Activated T-helper 1 cell treated with anti-CD3 and anti-CD28 coated beads, Interleukin-2, amount 50 U/mL, for 16 hours (primary cell): ENCODE measurements at places on chromosomes 2 and 18.

DNA sequence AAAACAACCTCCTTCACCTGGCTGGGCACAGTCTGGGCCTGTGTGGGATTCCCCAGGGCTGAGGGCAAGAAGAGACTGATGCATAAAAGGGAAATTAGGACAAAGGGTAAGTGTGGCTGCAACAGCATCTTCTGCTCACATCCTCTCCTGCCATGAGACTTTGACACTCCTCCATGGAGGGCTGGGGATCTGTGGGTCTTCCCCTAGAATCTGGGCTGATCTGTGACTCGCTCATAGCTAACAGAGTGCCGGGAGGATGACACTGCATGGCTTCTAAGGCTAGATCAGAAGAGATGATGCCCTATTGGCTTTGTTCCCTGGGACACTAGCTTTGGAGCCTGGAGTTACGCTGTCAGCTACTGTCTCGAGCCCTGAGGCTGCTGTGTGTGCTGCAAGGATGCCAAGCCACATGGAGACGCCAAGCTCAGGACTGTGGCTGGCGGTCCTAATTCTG is 24.3 kb downstream of the MOCOS start:
- DNase-seq, result no peak

DNA sequence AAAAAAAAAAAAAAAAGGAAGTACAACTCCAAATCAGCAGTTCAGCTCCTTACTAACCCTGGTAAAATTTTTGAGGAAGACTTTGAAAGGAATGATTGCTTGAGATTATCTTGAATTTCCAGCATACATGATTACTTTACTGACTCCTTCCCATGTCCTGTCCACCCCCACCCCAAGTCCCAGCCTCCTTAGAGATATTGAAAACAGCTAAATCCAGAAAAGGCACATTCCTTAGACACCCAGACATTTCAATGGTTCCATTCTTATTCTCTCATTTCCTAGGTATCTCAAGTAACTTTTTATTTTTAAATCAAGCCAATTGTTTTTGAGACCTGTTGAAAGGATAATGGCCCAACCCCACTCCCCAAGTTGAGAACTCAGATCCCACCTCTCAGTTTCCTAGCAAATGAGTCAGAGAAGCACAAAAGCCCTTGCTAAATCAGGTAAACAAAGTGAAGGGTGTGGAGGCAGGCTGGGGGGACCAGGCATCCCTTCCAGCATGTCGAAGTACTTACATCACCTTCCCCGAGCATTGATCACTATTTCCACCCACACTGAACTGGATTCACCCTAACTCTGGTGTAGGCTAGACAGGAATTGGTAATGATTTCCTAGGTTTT is 95.4 kb upstream of the FZD7 start:
- no peak for DNase-seq

- DNase-seq, result no peak
These were observed 122.5 kb downstream of the PLA2R1 start for GRCh38 chr2:159939946-159940345.

GRCh38 chr2:187382131-187382530 is 65.9 kb downstream of the CALCRL start:
- DNase-seq, result no peak

GRCh38 chr2:23122681-23123215 is 262.2 kb upstream of the KLHL29 start:
- DNase-seq, result no peak

DNA sequence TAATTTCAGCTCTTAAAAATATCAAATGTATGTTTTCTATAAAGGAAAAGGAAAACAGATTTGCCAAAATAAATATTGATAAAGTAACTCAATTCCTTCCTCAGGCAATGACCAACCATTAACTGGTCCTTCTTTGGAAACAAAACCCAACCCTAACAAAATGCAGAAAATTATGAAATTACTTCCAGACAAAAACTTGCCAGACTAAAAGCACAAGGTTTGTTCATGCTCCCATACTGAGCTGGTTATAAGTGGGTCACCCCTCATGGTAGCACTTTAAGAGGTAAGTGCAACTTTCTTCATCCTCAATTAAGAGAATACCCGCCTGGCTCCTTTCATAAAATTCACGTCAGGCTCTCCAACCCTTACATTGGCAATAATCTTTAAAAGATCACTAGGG is 31.1 kb upstream of the TTC32 start:
- no peak for DNase-seq

DNA sequence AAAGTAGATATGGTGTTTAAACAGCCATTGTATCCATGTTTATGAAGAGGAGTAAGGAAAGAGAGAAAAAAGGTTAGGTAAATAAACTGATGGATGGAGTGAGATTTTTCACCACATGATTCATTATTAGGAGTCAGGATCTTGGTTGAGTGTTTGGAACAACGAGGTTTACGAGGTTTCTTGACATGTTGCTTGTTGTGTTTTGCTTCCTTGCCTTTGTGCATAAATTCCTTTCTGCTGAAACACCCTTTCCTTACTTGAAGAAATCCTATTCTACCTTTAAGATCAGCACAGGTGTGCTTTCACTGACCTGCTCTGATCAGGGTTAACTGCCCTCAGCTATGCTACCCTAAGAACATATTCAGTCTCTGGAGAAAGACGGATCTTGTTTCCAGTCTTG is 66.6 kb downstream of the EFEMP1 start:
- DNase-seq, result no peak

DNA sequence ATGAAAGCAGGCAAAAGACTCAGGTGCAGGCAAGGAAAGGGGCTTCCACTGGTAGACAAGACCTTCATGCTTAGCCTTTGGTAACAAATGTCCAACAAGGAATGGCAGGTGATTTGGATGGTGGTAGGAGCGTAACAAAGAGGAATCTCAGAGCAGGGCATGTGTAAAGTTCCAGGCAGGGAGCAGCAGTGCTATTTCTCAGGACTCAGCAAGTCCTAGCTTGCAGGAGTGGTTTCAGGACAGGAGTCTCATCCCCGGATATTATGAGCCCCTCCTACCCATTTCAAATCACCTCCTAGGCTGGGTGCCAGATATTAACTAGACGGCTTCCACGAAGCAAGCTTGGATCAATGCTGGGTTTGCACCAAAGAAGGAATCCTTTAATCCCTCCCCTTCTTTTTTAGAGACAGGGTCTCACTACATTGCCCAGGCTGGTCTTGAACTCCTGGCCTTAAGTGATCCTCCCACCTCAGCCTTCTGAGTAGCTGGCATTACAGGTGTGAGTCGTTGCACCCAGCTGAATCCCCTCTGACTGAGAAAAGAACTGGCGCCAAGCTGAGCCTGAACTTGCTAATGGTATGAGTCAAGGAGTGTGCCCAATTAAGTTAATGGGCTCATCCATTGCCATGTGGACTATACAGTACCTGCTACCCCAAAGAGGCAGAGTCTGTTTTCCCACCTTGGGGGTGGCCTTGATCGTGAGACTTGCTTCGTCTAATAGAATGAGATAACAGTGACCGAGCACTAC is 190.3 kb downstream of the ARL4C start:
- DNase-seq, result no peak

DNA sequence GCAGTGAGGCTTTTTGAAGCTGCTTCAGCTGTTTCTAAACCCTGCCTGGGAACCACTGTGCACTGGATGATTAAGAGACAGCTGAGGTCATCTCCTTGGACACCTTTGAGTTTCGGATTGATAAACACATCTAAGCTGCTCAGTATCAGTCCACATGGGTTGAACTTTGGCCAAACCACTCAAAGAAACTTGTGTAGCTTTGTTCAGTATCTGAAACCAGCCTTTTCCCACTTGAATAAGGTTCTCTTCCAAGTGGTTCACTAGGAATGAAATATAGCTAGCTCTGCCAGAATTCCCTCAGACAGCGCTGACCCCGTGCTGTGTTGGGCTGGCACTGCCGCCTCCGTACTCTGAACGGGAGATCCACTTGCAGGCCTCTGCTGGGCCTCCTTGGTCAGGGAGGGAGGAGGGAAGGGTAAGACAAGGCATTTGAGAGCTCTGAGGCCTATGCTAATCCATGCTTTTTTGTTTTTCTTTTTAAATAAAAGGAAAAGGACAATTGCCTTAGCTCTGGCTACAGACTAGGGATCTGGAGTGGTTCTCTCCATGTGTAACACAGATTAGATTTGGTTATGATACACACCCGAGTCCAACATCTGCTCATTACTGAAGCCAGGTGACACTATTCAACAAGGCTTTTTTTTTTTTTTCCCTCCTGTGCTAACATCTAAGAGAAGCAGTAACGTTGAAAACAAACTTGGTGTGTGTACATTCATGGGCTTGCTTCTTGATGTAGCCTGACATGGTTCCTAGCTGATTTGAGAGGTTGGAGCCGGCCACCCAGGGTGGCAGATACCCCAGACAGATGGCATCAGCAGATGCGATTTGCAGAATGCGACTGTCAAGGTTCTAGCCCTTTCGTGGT is 67.7 kb downstream of the NCK2 start:
- DNase-seq, result no peak

DNA sequence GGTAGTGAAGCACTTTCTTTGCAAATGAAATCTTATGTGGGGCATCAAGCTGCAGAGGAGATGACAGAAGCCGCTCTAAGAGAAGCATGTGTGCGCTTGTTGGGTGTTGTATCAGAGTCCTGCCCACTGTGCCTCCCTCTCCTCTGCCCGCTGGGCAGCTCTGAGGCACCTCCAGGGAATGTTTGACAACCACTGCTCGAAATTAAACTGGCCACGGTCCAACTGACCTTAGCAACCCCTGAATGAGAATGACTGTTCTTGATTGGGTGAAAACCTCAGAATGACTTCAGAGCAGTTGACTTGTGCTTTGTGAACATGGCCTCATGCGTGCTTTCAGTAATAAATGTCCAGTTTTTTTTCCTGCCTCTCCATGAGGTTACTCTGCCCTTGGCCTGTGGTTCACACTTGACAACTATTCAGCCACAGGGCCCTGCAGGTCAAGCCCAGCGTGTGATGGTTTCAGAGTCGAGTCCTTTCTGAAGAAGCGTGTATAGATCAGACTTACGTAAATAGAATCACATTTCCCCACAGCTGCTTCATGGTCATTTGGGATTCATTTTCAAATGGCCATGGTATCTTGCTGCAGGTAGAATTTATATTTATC is 94.9 kb downstream of the SLC4A3 start:
- no peak for DNase-seq

DNA sequence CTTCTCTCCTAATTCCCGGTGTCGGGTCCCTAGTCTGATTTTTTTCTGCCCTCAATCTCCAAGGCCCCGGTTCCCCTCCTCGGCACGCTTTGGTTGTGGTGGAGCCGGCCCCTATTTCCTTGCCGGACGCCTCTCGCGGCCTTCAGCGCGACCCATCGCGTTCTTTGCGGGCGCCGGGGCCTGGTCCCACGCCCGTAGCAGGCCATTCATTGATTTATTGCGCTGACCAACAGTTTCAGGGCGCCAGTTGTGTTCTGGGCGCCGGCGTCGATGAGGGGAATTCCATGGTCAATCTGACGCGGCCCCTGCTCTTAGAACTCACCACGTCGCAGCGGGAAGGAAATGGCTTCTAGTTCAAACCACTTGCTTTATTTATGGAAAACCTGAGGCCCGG is 396 bp downstream of the CNOT9 start:
- peak; percentile 48 for DNase-seq

DNA sequence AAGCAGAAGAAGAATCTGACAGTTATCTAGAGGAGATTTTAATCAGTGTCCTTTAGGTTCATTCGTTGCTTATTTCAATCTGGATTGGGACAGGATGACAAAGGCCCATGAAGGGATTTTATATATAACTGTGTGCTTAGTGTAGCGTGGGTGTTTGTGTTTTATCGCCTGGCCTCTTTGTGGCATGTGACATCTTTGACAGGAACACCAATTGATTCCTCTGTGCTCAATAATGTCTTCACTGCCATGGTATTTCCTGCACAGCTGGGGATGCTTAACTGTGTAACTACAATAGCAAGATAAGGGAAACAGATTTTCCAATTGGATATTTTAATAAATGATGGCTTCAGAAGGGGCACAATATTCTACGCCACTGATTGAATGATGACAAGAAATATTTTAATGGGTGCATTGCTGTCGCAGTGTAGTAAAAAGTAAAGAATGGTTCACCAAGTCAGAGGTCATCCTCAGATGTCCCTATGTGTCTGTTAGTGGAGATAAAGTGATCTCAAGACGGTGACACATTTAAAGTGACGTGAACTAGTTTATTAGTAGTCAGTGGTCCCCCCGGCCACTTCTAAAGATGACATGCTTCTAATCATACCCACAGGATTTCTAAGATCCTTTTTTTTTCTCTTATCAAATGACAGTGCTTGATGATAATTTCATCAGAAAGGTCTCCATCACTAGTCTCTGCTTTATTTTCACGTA is 160.4 kb downstream of the AGAP1 start:
- no peak for DNase-seq

DNA sequence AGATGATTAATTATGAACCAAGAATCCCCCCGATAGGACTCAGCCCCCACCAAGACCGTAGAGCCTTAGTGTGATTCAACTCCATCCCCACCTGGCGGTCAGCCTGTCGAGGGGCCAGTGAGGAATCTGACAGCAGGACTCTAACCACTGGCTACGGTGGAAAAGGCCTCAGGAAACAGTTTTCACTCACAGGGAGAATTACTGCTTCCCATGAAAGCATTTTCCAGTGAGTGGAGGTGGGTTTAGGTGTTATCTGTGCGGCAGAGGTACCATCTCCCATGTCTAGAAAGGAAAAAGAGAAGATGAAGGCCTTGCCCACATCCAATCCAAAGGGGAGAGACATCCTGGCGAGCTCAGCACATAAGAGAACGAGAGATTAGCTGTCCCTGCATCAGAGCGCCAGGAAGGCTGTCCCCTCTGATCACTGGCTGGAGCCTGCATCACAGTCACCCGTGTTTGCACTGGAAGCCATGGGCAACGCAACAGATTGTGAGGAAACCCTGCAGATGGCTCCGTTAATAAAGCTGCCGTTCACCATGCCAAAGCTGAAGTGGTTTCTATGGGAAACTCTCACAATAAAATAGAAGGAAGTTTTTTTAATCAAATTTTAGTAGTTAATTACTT is 22.3 kb downstream of the COX7A2L start:
- no peak for DNase-seq

GRCh38 chr2:24482251-24482971 is 8.6 kb upstream of the NCOA1 start:
- DNase-seq, result no peak

DNA sequence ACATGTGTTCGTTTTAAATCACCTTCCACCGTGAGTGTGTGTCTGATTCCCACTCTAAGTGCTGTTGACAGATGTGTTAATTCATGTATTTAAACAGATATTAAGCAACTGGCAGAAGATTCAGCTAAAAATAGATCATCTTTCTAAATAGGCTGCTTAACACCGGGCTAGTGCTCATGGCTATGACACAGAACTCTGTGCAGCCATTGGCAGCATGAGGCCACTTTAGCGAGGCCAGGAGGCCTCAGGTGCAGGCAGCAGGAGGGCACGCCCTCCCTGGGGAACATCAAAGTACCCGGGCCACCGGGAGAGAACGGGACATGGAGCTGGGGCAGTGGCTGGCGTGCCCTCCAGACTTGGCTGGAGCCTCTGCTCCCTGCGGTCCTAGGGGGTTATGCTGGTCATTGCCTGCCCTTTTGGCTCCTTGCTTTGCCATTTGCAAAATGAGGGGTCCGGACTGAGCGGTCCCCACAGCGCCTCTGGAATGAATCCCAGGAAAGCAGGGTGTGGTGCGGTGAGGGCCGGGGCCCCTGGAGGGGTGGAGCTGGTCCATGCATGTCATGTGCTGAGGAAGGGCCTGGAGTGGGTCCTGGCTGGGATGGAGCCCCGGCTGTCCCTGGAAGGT is 62.8 kb upstream of the HDAC4 start:
- no peak for DNase-seq
